ENCODE measurements at places on chromosomes 6 and 20.

DNA sequence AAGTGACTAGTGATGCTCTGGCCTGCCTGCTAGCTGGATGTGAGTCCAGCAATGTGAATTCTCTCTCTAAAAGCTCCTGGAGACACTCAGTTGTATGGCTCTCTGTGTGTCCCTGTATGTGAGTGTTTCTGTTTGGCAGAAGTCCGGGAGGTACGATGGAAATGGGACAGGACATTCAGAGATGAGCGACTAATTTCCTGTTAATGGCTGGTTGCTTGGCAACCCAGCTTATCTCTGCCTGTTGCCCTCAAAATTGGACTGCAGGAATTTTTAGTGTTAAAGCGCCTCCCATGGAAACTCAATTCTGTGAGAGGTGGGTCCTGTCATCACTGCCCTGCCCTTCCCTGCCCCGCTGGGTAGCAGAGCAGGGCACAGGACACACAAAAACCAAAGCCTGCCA is 136.8 kb upstream of the LRFN2 start:
- DNase-seq: peak; percentile 5

GRCh38 chr6:147563472-147563871 is 55.0 kb downstream of the SAMD5 start:
- DNase-seq: no peak

GRCh38 chr6:108690326-108691049 is 129.8 kb downstream of the FOXO3 start:
- DNase-seq: no peak

DNA sequence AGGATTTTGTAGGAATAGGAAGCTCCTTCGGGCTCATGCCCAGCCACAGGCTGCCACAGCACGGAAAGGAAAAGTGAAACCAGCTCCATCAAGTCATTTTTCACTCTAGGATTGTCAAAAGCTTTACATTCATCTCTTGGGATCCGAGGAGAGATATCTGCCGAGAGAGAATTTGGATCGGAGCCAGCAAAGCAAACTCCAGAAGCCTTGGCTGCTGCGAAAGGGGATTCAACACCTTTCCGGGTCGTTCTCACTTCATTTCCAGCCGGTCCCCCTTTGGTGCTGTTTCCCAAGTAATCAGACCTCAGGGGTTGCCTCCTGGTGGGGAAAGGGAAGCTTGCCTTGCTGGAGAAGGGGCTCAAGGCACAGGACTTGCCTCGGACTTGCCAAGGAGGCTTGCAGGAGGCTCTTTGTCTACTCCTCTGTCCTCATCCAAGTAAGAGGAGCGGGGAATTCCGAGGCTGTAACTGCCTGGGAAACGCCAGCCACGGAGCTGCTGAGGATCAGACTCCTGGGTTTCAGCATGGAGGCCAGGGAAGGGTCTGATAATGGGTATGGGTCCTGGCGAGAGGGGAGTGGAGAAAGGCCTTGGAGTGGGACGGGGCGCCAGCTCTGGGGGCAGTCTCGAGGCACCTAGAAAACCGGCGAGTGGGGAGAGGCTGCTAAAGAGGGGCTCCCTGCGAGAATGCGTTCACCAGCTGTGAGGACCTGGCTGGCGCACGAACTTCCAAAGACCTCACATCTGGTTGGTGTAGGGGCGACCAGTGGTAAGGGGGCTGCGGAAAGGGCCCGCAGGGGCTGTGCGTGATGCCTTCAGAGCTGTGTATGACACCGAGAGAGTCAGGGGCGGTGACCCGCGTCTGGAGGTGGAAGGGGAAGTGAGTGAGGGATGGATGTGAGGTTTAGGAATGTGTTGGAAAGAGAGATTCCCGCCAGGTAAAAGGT is 702 bp downstream of the ETV7 start:
- DNase-seq: peak; percentile 13

- DNase-seq: no peak
Measured at GRCh38 chr6:71745525-71745924, 140.8 kb upstream of the RIMS1 start.

- no peak for DNase-seq
Measured at GRCh38 chr6:136284909-136285308, 4.7 kb downstream of the BCLAF1 start.

GRCh38 chr6:89597988-89598387 is 40.6 kb downstream of the LYRM2 start:
- DNase-seq: no peak

- DNase-seq: no peak
Measured at GRCh38 chr6:6125495-6125894, 118.8 kb upstream of the NRN1 start.

DNA sequence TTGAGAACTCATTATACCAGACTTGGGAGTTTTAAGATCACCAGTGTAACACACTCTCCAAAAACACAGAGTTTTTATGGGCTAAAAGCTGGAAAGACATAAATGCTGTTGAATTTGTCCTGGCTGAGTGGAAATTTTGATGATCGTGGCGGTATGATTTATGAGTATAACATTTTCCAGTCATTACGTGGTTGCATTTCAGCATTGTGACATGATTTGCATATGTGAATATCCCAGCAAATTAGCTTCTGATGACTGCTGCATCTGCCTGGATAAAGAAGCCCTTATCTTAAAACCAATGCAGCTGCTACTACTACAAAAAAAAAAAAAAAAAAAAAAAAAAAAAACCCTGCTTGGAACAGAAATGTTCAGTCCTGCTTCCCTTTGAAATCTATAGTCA is 850.9 kb downstream of the TFAP2A start:
- DNase-seq: peak; percentile 52

- DNase-seq: no peak
Measured at GRCh38 chr6:108575905-108576494, 15.3 kb downstream of the FOXO3 start.

DNA sequence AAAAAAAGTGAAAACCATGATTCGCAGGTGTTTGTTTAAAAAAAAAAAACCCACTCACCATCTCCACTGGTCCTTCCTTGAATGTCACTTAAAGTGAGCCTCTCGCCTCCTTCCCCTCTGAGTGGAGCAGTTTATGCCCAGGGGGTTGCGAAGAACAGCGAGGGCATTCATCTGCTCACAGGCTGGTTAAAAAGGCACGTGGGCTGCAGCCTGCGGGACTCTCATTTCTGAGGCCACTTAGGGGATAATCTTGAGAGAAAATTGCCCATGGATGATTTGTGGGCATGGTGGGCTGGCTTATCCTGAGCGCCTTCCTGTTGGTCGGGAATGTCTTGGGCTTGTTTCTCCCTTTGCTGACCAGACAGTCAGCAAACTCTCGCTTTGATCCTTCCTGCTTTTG is 18.9 kb downstream of the BCAS4 start:
- no peak for DNase-seq

DNA sequence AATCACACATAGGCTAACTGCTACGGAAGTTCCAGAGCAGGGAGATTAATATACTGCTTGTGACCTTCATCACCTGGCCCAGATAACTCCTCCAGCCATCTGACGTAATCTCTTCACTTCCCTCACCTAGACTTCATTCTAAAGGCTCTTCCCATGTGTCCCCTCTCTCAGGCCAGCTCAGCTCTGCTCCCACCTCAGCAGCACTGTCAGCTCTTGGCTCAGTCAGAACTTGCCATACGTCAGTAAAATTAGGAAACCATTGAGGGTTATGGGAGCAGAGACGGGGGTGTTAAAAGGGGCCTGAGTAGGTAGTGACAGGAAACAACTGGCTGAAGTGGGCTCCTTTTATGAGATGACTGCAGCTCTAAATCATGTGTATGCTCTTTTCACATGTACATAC is 101.5 kb downstream of the KIF6 start:
- DNase-seq: no peak

GRCh38 chr6:2028457-2029038 is 216.9 kb downstream of the GMDS start:
- no peak for DNase-seq

DNA sequence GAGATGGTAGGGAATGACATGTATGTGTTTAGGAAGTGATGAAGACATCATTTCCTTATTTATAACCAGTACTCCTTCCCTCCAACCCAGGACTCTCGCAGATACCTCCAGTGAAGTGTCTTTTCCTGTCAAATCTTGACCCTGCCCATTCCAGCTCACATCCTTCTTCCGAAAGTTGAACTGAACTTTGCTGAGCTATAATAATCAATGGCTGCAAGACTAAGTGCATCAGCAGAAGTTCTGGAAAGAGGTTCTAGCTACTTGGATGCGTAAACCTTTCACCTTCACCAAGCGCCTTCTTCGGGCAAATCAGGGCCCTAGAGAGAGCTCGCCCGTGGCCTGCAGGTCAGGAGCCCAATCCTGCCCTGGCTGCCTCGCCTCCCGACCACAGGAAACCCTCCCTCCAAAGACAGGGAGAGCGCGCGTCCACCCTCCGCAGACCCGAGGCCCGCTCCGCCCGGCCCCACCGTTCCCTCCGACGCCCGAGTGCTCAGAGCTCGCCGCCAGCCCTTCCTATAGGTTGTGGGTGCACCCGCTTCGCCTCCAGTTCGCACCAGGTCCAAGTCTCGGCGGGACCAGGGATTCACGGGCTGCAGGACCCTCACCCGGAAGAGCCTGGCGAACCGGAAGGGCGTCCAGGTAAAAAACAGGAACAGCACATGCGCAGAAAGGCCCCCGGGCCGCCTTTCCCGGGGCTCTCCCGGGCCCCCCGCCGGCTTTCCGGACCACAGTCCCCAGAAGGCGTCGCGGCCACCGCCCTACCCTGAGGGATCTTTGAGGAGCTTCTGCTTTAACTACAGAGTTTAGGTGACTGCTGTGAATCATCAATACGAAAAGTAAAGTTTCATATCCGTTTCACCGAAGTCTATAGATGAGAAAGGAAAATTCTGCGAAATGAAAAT is at the start of gene ZNF334:
Gene ZNF334, minus strand, starts transcription at position 617 of the 902 bp plus-strand sequence. CDS start 1,457 bp downstream, outside the sequence.
- no peak for DNase-seq

- DNase-seq: no peak
Measured at GRCh38 chr20:58143531-58143930, 84.9 kb downstream of the ANKRD60 start.

DNA sequence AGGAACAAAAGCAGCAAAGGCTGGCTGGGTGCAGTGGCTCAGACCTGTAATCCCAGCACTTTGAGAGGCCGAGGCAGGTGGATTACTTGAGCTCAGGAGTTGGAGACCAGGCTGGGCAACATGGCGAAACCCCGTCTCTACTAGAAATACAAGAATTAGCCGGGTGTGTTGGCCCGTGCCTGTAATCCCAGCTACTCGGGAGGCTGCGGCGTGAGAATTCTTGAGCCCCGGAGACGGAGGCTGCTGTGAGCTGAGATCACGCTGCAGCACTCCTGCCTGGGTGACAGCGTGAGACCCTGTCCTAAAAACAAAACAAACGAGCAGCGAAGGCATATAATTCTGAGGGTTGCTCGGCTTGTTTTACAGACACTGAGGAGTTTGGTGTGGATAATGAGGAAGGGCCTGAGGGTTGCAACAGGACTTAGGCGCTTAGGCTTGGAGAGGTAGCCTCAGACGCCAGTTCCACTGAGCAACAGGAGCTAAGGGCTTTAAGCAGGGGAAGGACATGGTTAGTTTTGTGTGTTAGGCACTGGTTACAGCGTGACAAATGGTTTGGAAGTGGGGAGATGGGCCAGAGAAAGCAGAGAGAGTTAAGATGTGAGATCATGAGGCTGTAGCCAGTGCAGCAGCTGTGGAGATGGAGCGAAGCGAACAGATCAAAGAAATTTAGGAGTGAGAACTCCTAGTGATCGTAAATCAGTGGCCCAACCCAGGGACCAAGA is 1.2 kb downstream of the MYH7B start:
- no peak for DNase-seq

GRCh38 chr20:48149902-48150301 is 364.6 kb upstream of the SULF2 start:
- no peak for DNase-seq

DNA sequence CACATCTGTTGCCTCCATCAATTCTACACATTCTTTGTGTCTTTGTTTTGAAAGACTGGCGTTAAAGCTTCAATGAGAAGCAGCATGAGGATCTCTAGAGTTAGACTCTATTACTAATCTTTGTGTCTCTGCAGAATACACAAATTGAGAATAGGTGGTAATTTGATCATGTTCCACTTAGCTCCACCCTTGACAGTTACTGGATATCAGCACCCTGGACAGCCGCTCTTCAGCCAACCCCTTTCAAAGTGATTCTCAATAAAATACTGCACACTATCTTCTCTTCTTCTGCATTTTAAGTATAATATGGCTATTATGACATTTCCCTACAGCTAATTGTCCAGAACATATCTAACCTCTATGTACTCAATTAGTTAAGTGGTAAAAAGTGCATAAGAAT is 54.3 kb upstream of the CNR1 start:
- no peak for DNase-seq

GRCh38 chr6:106693418-106693817 is 64.0 kb downstream of the QRSL1 start:
- no peak for DNase-seq

- DNase-seq: no peak
Measured at GRCh38 chr6:106426250-106426970, 65.9 kb downstream of the CRYBG1 start.

- DNase-seq: no peak
Measured at GRCh38 chr20:47687095-47687987, 97.9 kb downstream of the SULF2 start.

DNA sequence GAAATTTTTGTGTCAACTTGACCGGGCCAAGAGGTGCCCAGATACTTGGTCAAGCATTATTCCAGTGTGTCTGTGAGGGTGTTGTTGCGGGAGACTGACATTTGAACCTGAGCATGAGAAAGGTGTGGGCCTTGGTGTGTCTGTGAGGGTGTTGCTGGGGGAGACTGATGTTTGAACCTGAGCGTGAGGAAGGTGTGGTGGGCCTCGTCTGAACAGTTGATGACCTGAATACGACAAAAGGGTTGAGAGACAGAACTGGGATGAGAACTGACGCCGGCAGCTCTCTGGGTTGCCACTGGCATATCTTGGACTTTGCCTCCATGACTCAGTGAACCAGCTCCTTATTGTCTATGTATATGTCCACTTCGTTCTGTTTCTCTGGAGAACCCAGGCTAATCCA is 240.5 kb downstream of the ERMARD start:
- no peak for DNase-seq

- no peak for DNase-seq
Measured at GRCh38 chr6:21556968-21557721, 36.4 kb upstream of the SOX4 start.

- DNase-seq: peak; percentile 90
Measured at GRCh38 chr6:145756170-145756662, 20.9 kb upstream of the EPM2A start.

DNA sequence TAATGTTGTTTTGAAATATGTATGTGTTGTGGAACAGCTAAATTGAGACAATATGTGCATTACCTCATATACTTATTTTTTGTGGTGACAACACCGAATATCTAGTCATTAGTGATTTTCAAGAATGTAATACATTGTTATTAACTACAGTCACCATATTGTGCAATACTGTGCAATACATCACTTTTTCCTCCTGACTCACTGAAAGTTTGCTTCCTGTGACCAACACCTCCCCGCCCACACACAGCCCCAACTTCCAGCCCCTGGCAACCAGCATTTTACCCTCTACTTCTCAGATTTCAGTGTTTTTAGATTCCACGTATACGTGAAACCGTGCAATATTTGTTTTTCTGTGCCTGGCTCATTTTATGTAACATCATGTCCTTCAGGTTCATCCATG is 627.9 kb downstream of the PRKN start:
- peak; percentile 1 for DNase-seq

- DNase-seq: no peak
Measured at GRCh38 chr20:10134176-10134575, 84.5 kb upstream of the SNAP25 start.

- no peak for DNase-seq
Measured at GRCh38 chr6:56416247-56416646, 168.9 kb upstream of the COL21A1 start.

Measured in AG09309 (cell line).